MCF 10A (cell line): ENCODE measurements at places on chromosomes 7 and 10.
A peak's percentile ranks its signal among the peaks of the same experiment; 100 is the strongest.

GRCh38 chr7:64755865-64756264 lies 38.4 kb upstream of the ZNF138 start:
- no peak overlapping the region for H3K4me3 ChIP-seq
- H3K27ac ChIP-seq = no peak overlapping the region
- no peak for DNase-seq
- H3K36me3 ChIP-seq = no peaks in the 10 kb centered on the region

DNA sequence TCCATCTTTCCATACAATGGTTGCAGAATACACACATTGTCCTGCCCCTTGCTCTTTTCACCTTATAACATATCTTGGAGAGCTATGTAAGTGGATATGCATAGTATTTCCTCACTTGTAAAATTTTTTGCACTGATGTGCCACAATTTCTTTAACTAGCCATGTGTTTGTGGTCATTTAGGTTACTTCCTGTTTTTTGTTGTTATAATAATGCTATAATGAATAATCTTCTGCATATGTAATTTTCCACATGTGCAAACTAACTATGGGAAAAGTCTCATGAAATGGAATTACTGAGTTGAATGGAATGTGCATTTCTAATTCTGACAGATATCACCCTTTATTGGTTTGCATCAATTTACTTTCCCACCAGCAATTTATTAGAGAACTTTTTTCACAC lies 2.8 kb downstream of the TAS2R41 start:
- H3K27ac ChIP-seq = no peak overlapping the region
- no peak for DNase-seq
- H3K27me3 ChIP-seq = no peaks in the 10 kb centered on the region

- DNase-seq = no peak
- H3K36me3 ChIP-seq = no peaks in the 10 kb centered on the region
- H3K27ac ChIP-seq = no peak overlapping the region
- no peaks in the 10 kb centered on the region for H3K27me3 ChIP-seq
Observed at GRCh38 chr10:1394155-1394912, 338.1 kb downstream of the WDR37 start.

DNA sequence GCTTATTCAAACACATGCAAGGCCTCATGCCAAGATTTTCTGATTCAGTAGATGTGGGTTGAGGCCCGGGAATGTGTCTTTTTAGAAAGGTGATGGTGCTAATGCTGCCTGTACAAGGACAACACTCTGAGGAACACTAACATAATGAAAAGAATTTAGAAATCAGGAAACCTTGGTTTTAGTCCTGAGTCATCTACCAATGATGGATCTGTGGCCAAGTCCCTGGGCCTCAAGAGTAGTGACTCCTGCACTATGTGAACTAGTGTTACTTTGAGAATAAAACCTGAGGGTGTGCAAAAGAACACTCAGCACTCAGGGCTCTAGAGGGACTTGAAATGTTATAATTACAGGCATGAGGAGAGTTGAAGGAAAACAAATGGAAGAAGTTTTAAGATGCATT lies 741.7 kb upstream of the GALNT17 start:
- no peaks in the 10 kb centered on the region for H3K4me1 ChIP-seq
- H3K27ac ChIP-seq = no peak overlapping the region
- no peaks in the 10 kb centered on the region for H3K36me3 ChIP-seq

DNA sequence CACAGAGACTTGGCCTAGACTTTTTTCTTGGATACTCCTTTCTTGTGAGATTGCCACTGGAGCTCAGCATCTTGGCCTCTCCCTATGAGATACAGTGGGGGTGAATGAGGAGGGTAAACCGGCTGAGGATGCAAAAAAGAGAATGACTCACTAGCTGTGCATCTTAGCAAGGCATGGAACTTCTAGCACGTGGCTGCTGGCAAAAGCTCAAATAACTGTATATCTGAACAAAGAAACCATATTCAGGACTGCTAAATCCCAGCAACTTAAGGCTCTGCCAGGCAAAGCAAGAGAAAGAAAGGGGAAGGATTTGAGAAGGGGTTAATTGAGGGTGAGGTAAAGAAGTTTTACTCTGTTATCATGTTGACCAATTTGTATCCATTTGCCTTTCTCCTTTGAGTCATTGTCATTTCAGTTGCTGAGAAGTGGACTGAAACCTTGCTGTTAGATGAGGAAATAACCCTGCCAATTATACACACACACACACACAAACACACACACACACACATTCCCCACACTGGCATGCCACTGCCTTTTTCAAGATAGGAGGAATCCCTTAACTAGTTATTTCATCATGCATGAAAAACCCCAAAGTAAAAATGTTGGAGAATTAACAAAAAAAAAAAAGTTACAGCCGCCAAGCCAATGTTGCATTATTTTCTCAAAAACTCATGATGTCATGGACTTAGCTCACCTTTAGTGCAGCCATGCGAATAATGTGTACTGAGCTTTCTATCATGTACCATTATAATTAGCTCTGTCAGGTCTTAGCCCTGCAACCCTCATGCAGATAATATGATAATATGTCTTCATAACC lies 997.3 kb downstream of the LRMDA start:
- H3K4me3 ChIP-seq = peak overlapping the region; percentile 17
- H3K36me3 ChIP-seq = no peaks in the 10 kb centered on the region
- peaks cover 33% of the 10 kb centered on the region for H3K4me1 ChIP-seq
- no peaks in the 10 kb centered on the region for H3K27me3 ChIP-seq
- peak; percentile 78 for DNase-seq
- peak overlapping the region; percentile 76 for H3K27ac ChIP-seq

DNA sequence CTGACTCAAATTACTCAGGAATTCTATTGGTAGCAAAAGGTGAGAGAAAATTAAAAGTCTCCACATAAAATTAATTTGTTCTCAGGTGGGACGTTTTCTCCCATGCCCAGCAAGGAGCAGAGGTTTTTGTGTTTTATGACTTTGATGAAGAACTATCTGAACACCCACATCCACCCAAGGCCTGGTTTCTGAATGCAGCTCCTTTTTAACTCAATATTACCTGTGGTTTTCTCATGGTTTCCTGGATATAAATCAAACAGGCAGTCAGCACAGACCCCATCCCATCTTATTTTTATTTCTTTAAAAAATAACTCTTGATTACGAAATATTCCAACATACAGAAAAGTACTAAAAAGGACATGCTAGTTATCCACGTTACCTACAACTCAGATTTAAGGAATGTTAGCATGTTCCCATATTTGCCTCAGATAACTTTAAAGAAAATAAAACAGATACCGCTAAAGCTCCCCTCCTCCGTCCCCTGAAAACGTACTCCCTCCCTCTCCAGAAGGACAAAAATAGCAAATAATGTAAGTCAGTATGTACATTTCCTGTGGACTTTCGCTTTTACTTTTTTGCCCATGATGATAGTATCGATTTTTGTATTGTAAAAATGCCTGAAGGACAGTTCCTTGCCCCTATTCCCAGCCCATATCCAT lies 43.4 kb downstream of the GLI3 start:
- H3K4me1 ChIP-seq = peaks cover 69% of the 10 kb centered on the region
- no peak for DNase-seq
- H3K36me3 ChIP-seq = no peaks in the 10 kb centered on the region
- H3K4me3 ChIP-seq = peak overlapping the region; percentile 57
- H3K27me3 ChIP-seq = no peaks in the 10 kb centered on the region

DNA sequence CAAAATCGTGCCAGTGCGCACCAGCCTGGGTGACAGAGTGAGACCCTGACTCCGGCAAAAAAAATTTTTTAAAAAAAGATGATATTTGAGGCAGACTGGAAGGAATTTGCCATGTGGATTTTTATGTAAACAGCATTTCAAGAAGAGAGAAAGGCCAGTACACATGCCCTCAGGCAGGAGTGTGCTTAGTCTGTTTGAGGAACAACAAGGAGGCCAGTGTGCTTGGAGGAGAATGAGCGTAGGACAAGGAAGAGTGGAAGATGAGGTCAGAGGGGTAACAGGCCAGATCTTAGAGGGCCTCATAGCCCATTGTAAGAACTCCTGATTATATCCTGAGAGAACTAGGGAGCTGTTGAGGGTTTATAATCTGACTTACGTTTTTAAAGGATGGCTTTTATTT lies 17.2 kb upstream of the STRIP2 start:
- H3K4me1 ChIP-seq = no peaks in the 10 kb centered on the region
- H3K27ac ChIP-seq = no peak overlapping the region
- peaks cover 17% of the 10 kb centered on the region for H3K36me3 ChIP-seq
- H3K27me3 ChIP-seq = no peaks in the 10 kb centered on the region
- DNase-seq = no peak
- no peak overlapping the region for H3K4me3 ChIP-seq

DNA sequence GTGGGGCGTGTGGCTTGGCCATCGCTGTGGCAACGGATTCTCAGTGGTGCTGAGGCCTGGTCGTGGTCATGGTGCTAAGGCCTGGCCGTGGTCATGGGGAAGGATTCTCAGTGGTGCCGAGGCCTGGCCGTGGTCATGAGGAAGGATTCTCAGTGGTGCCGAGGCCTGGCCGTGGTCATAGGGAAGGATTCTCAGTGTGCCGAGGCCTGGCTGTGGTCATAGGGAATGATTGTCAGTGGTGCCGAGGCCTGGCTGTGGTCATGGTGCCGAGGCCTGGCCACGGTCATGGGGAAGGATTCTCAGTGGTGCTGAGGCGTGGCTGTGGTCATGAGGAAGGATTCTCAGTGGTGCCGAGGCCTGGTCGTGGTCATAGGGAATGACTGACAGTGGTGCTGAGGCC lies 327.9 kb downstream of the ADARB2 start:
- no peak for DNase-seq
- H3K36me3 ChIP-seq = no peaks in the 10 kb centered on the region
- H3K4me1 ChIP-seq = no peaks in the 10 kb centered on the region
- no peak overlapping the region for H3K4me3 ChIP-seq
- H3K27me3 ChIP-seq = peaks cover 13% of the 10 kb centered on the region

DNA sequence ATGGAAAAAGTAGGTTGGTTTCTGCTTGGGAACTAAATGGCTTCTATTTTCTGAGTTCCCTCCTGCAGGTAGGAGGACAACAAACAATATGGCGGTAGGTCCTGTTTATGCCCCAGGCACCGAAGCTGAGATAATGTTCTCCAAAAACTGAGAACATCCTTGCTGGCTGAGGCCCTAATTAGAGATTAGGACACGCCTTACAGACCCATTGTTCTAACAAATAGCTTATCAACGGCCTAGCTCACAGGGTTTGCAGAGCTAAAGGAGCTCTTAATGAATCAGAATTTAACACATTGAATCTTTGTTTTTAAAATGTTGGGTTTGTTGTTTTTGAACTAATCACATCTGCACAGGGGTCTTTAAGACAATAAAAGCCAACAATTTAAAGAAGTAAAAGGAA lies 37.0 kb downstream of the HTR5A start:
- DNase-seq = no peak
- H3K36me3 ChIP-seq = no peaks in the 10 kb centered on the region
- no peak overlapping the region for H3K4me3 ChIP-seq
- H3K4me1 ChIP-seq = no peaks in the 10 kb centered on the region
- H3K27me3 ChIP-seq = peaks cover 50% of the 10 kb centered on the region
- no peak overlapping the region for H3K27ac ChIP-seq

GRCh38 chr10:127182161-127182560 lies 14.2 kb downstream of the INSYN2A start:
- no peak overlapping the region for H3K27ac ChIP-seq
- DNase-seq = no peak

DNA sequence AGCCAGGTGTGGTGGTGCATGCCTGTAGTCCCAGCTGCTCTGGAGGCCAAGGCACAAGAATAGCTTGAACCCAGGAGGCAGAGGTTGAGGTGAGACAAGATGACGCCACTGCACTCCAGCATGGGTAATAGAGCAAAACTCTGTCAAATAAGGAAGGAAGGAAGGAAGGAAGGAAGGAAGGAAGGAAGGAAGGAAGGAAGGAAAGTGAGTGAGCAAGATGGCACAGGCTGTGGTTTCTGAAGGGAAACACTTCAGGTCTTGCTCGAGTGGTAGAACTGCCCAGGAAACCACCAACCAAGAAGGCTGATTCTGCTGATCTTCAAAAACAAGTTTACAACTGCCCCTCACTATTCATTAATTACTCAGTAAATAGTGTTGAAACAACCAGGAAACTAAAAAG lies 45.2 kb downstream of the EZH2 start:
- H3K27ac ChIP-seq = peak overlapping the region; percentile 71
- H3K4me3 ChIP-seq = no peak overlapping the region
- no peaks in the 10 kb centered on the region for H3K27me3 ChIP-seq
- H3K36me3 ChIP-seq = peaks cover 26% of the 10 kb centered on the region

GRCh38 chr10:74923556-74923955 lies 97.2 kb downstream of the KAT6B start:
- H3K4me1 ChIP-seq = peaks cover 35% of the 10 kb centered on the region
- no peak for DNase-seq
- H3K27me3 ChIP-seq = no peaks in the 10 kb centered on the region
- peak overlapping the region; percentile 2 for H3K4me3 ChIP-seq
- peaks cover 8% of the 10 kb centered on the region for H3K36me3 ChIP-seq

- DNase-seq = no peak
- no peaks in the 10 kb centered on the region for H3K4me1 ChIP-seq
- H3K36me3 ChIP-seq = no peaks in the 10 kb centered on the region
- no peaks in the 10 kb centered on the region for H3K27me3 ChIP-seq
Observed at GRCh38 chr10:130656582-130657133, 520.5 kb downstream of the GLRX3 start.

GRCh38 chr7:4129481-4130122 lies 552.5 kb upstream of the FOXK1 start:
- no peaks in the 10 kb centered on the region for H3K4me1 ChIP-seq
- no peaks in the 10 kb centered on the region for H3K36me3 ChIP-seq
- DNase-seq = no peak
- H3K27me3 ChIP-seq = peaks cover 11% of the 10 kb centered on the region

- H3K27me3 ChIP-seq = no peaks in the 10 kb centered on the region
- H3K4me1 ChIP-seq = no peaks in the 10 kb centered on the region
- no peak for DNase-seq
- H3K4me3 ChIP-seq = no peak overlapping the region
- H3K36me3 ChIP-seq = no peaks in the 10 kb centered on the region
Observed at GRCh38 chr7:13165854-13166253, 478.4 kb downstream of the ARL4A start.

DNA sequence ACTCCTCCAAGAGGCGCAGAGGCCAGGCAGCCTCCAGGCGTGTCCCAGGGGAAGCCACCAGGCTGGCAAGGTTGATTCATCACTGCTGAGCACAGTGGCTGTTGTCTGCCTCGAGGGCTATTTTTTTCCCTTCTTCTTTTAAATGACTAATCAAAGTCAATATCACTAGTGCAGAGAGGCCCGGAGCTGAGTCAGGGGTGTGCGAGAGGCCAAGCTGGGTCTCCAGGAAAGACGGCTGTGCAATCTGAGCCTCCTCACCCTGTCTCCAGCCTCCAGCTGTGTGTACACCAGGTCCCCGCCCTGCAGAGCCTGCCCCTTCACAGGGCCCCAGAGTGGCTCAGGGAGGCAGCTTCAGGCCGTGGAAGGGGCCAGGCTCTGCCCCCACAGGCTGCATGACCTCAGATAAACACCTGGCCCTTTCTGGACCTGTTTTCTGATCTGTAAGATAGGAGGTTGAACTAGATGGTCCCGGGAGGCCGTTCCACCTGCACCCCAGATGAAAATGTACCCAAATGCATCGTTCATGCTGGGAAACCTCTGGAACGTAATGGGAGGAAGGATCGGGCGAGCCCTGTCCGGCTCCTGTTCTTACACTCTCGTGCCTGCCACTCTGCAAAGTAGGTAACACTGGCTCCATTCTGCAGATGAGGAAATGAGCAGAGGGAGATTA lies 3.7 kb downstream of the STX1A start:
- DNase-seq = peak; percentile 97
- H3K27ac ChIP-seq = no peak overlapping the region
- H3K27me3 ChIP-seq = no peaks in the 10 kb centered on the region
- H3K4me1 ChIP-seq = peaks cover 28% of the 10 kb centered on the region
- peaks cover 6% of the 10 kb centered on the region for H3K36me3 ChIP-seq
- H3K4me3 ChIP-seq = peak overlapping the region; percentile 53

GRCh38 chr7:148261996-148262688 lies 328.4 kb upstream of the C7orf33 start:
- no peak overlapping the region for H3K4me3 ChIP-seq
- no peak overlapping the region for H3K27ac ChIP-seq
- no peaks in the 10 kb centered on the region for H3K36me3 ChIP-seq
- H3K4me1 ChIP-seq = peaks cover 8% of the 10 kb centered on the region
